Thyroid gland (tissue), 4 donors: ENCODE measurements at places on chromosomes 13 and 19. TPM values are rescaled to one million over a fixed set of nuclear protein-coding genes. Genes with fewer than 3 reads are reported as not detected.
A peak's percentile ranks its signal among the peaks of the same experiment; 100 is the strongest.

The CERS1 gene
- 0.24 TPM for total RNA-seq

GRCh38 chr19:45251452-45252354 is 632 bp downstream of the MARK4 start:
- DNase-seq: peak; percentile 11
- H3K36me3 ChIP-seq: no peaks in the 10 kb centered on the region
- H3K4me1 ChIP-seq: peaks cover 21% of the 10 kb centered on the region

- no peak overlapping the region for H3K27ac ChIP-seq
- H3K36me3 ChIP-seq: no peaks in the 10 kb centered on the region
- H3K4me1 ChIP-seq: peaks cover 3% of the 10 kb centered on the region
- no peak for DNase-seq
These were observed 22.7 kb upstream of the KCTD15 start for GRCh38 chr19:33773704-33774624.

DNA sequence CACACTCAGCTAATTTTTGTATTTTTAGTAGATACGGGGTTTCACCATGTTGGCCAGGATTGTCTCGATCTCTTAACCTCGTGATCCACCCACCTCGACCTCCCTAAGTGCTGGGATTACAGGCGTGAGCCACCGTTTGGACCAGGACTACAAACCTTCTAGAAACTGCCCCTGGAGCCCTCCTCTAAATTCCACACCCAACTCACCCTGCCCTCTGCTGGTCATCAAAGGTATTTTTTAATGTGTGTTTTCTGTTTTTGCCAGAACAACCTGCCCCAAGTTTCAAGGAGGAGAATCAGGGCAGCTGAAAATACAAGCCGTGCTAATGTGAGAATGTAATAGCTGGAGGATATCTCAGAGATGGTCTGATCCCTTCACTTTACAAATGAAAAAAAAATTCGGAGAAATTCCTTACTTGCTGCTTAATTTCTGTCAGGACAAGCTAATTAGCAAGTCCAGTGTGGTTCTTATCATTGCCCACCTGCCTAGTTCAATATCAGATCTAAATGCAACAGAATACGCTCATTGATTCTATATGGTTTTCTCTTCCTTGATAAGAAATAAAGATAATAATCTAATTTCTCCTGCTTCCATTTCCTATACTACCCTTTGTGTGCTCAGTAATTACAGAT is 4.1 kb downstream of the ATP8A2 start:
- no peaks in the 10 kb centered on the region for H3K36me3 ChIP-seq
- DNase-seq: peak; percentile 10
- H3K27me3 ChIP-seq: peaks cover 11% of the 10 kb centered on the region
- H3K4me3 ChIP-seq: no peak overlapping the region
- H3K4me1 ChIP-seq: no peaks in the 10 kb centered on the region

DNA sequence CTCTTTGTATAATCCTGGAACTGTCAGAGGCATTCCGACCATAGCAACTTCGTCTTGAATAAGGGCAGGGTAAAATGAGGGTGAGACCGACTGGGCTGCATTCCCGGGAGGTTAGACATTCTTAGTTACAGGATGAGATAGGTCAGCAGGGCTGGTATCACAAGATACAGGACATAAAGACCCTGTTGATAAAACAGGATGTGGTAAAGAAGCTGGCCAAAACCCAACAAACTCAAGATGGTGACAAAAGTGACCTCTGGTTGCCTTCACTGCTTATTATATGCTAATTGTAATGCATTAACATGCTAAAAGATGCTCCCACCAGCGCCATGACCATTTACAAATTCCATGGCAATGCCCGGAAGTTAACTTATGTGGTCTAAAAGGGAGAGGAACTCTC is 27.7 kb upstream of the MBNL2 start:
- H3K4me1 ChIP-seq: no peaks in the 10 kb centered on the region
- no peak for DNase-seq
- no peak overlapping the region for H3K4me3 ChIP-seq
- H3K36me3 ChIP-seq: no peaks in the 10 kb centered on the region
- no peak overlapping the region for H3K27ac ChIP-seq

DNA sequence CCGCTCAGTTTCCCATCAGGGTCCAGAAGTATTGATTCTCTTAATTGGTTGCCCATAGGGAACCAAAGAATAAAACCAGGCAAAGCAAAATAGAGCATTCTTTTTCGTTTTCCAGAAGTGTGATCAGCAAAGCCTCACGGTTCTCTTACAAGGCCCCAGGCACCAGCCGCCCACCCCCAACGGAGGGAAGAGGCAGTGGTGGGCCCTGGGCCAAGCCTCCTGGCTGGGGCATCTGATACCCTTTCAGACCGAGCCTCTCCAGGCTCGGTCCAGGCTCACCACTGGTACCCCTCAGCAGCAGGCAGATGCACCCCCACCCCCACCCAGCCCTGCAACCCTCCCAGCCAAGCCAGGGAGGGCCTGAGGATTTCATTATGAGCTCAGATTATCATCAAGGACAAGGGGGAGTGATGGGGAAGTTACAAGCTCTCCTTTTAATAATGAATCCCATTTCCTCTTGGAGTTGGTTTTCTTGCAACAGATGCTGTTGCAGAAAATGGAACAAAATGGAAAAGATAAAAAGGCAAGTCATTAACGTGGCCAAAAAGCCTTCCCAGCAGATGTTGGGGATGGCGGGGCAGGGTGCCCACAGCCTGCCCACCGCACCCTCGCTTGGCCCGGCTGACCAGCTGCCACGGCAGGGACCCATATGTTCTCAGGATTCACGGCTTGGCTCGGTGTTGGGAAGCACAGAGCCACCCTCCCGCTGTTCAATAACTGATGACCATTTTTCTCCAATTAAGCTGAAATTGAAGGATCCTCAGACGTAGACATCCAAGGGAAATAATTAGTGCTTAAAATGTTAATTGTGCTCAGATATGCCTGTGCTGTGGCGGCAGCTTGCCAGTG is 45.9 kb upstream of the KCTD15 start:
- no peaks in the 10 kb centered on the region for H3K36me3 ChIP-seq
- no peak for DNase-seq
- no peak overlapping the region for H3K4me3 ChIP-seq
- H3K27me3 ChIP-seq: no peaks in the 10 kb centered on the region
- H3K4me1 ChIP-seq: no peaks in the 10 kb centered on the region

DNA sequence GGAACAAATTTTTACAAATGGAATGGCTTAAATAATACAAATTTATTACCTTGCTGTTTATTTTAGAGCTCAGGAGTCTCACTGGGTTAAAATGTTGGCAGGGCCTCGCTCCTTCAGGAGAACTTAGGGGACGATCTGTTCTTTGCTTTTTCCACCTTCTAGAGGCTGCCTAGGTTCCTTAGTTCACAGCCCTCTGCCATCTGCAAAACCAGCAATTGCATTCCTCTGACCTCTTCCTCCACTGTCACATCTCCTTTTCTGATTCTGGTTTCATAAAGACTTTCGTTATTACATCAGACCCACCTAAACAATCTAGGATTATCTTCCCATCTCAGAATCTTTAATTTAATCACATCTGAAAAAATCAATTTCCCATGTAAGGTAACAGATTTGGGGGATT is 249.6 kb upstream of the SPRY2 start:
- H3K27me3 ChIP-seq: no peaks in the 10 kb centered on the region
- no peak for DNase-seq
- H3K27ac ChIP-seq: no peak overlapping the region
- H3K36me3 ChIP-seq: no peaks in the 10 kb centered on the region
- no peaks in the 10 kb centered on the region for H3K4me1 ChIP-seq

The F2RL3 gene
- 9.9 TPM for total RNA-seq

DNA sequence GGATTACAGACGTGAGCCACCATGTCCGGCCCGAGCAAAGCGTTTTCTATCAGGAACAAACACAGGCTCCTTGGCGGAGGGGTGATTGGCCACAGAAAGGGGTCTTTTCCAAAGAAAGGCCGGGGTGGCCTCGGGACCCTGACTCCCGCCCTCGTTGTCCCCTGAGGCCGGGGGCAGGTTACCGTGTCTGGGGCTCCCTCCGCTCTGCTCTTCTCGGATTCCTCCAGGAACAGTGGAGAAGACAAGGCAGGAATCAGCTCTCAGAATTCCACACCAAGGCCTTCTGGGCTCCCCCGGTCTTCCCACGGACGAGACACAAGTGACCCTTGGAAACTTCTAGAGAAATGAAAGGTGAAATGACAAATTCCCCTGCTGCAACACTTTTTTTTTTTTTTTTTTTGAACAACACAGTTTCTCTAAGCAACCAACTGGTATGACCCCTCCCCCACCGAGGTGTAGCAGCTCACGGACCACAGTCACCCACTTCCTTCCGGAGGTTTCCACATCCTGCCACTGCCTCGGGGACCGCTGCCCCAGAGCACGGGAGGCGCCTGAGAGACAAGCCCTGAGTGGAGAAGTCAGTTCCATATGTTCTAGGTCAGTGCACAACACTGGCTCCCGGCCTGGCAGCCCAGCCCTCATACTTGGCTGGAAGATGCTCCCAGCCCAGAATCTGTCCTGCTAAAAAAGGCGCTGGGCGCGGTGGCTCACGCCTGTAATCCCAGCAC is 11.0 kb downstream of the MOB3A start:
- H3K4me3 ChIP-seq: no peak overlapping the region
- peak; percentile 58 for DNase-seq
- no peaks in the 10 kb centered on the region for H3K4me1 ChIP-seq

The ZNF296 gene
- total RNA-seq: 2.1 TPM

DNA sequence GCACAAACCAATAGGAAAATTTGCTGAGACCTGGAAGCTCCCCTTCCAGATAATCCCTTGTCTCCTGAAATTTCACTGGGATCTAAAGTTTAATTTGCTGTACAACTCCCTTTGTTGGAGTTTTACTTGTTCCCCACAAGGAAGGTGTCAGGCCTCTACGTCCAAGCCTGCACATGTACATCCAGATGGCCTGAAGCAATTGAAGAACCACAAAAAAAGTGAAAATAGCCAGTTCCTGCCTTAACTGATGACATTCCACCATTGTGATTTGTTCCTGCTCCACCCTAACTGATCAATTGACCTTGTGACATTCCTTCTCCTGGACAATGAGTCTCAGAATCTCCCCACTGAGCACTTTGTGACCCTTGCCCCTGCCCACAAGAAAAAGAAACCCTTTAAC is 716.0 kb upstream of the PCDH20 start:
- H3K4me3 ChIP-seq: no peak overlapping the region
- H3K4me1 ChIP-seq: peaks cover 21% of the 10 kb centered on the region
- H3K27me3 ChIP-seq: no peaks in the 10 kb centered on the region
- DNase-seq: no peak
- no peaks in the 10 kb centered on the region for H3K36me3 ChIP-seq

- peak overlapping the region; percentile 87 for H3K27ac ChIP-seq
- DNase-seq: peak; percentile 83
- H3K36me3 ChIP-seq: peaks cover 3% of the 10 kb centered on the region
- H3K27me3 ChIP-seq: no peaks in the 10 kb centered on the region
These were observed 781 bp downstream of the QPCTL start for GRCh38 chr19:45693106-45693788.

The MATK gene
- 14.7 TPM for total RNA-seq
